ENCODE measurements at places on chromosomes 2 and 18. TPM values are rescaled to one million over a fixed set of nuclear protein-coding genes. Genes with fewer than 3 reads are reported as not detected.

UGT1A8 gene
- not detected for total RNA-seq

GRCh38 chr18:38648179-38648578, 1082.6 kb upstream of the CELF4 start:
- no peak for DNase-seq
- no peak overlapping the region for H3K4me3 ChIP-seq
- H3K36me3 ChIP-seq, result no peaks in the 10 kb centered on the region

DNA sequence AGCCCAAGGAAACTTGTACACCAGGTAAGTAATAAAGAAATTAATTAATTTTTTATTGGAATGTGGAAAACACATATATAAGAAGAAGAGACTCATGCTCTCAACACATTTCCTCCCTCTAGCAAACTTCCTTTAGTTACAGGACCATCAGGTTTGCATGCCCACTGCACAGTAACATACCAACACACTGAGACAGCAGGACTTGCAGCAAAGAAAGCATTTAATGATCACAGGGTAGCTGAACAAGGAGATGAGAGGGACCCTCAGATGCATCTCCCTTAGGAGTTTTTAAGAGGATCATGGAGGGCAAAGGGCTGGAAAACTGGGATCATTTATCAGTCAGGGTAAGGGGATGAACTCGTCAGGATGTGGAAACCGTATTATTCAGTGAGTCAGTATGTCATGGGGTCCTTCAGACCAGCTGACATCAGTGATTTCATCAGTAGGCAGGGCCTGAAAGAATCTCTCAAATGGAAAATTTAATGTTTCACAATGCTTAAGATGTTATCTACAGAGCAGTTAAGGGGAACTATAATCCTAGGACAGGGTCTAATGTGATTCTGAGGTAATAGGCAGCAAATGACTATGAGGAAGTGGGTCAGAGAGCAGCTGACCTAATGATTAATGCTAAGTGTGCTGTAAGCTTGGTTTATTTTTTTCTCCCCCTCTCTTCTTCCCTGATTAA, 193.8 kb upstream of the RND3 start:
- H3K27ac ChIP-seq, result peak overlapping the region; percentile 62
- no peaks in the 10 kb centered on the region for H3K27me3 ChIP-seq
- H3K36me3 ChIP-seq, result no peaks in the 10 kb centered on the region

CYP27C1 gene
- total RNA-seq, result 0.29 TPM

GKN2 gene
- total RNA-seq, result not detected

DNA sequence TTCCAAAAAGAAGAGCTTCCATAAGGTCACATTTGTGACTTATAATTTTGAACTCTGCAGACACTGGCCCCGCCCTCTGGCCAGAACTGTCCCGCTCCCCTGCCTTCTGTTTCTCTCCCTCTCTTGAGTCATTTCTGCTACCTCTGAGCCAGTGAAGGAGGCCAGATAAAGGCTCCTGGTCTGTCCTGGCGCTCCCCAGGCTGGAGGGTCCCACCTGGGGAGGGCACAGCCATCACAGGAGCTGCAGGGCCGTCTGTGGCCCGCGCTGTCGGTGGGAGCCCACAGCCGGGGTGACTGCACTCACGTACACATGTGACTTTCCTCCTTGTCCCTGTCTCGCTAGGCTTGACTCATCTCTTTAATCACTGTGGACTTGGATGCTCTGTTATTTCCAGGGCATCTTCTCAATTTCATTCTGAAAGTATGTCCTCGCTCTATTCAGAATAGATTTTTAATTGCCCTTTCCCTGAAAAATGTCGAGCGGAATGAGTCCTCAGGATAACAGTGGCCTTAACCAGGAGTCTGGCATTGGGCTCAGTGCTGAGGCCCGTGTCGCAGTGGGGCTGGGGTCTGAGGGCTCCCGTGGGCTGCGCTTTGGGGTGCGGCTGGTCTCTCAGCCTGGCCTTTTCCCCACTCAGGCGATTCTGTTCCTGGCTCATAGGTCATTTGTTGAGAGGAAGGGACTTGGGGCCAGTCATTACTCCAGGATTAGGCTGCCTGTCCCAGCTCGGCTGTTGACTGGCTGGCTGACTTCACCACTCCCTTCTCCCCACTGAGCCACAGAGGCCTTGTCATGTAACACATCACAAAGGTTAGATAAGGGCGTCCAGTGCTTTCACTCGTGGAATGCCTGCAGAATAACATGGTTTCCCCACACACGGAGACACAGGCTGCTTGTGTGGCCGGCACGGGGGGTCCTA, 34.5 kb downstream of the KLHL29 start:
- H3K27ac ChIP-seq, result no peak overlapping the region
- no peak for DNase-seq
- no peaks in the 10 kb centered on the region for H3K36me3 ChIP-seq
- H3K4me3 ChIP-seq, result no peak overlapping the region
- H3K4me1 ChIP-seq, result no peaks in the 10 kb centered on the region

DNA sequence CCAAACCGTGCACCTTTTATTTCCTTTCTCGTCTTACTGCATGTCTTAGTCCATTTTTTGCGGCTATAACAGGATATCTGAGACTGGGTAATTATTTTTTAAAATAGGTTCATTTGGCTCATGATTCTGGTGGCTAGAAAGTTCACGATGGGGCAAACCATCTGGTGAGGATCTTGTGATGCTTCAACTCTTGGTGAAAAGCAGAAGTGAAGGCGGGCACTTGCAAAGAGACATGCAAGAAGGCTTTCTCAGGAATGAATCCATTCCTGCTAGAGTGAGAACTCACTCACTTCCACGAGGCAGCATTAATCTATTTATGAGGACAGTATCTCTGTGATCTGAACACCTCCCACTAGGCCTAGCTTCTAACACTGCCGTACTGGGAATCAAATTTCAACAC, 327.1 kb upstream of the RBMS1 start:
- no peaks in the 10 kb centered on the region for H3K36me3 ChIP-seq
- DNase-seq, result no peak
- H3K27me3 ChIP-seq, result no peaks in the 10 kb centered on the region
- no peak overlapping the region for H3K4me3 ChIP-seq
- no peak overlapping the region for H3K27ac ChIP-seq

GRCh38 chr2:63189026-63189425, 138.4 kb downstream of the OTX1 start:
- H3K4me3 ChIP-seq, result no peak overlapping the region
- H3K27me3 ChIP-seq, result no peaks in the 10 kb centered on the region
- no peaks in the 10 kb centered on the region for H3K4me1 ChIP-seq
- no peak overlapping the region for H3K27ac ChIP-seq

GAD1 gene
- total RNA-seq, result 0.66 TPM

- H3K4me1 ChIP-seq, result no peaks in the 10 kb centered on the region
- DNase-seq, result no peak
- H3K36me3 ChIP-seq, result no peaks in the 10 kb centered on the region
- no peak overlapping the region for H3K4me3 ChIP-seq
- no peak overlapping the region for H3K27ac ChIP-seq
- H3K27me3 ChIP-seq, result no peaks in the 10 kb centered on the region
Observed at GRCh38 chr18:10927286-10927992, 221.9 kb downstream of the PIEZO2 start.

DNA sequence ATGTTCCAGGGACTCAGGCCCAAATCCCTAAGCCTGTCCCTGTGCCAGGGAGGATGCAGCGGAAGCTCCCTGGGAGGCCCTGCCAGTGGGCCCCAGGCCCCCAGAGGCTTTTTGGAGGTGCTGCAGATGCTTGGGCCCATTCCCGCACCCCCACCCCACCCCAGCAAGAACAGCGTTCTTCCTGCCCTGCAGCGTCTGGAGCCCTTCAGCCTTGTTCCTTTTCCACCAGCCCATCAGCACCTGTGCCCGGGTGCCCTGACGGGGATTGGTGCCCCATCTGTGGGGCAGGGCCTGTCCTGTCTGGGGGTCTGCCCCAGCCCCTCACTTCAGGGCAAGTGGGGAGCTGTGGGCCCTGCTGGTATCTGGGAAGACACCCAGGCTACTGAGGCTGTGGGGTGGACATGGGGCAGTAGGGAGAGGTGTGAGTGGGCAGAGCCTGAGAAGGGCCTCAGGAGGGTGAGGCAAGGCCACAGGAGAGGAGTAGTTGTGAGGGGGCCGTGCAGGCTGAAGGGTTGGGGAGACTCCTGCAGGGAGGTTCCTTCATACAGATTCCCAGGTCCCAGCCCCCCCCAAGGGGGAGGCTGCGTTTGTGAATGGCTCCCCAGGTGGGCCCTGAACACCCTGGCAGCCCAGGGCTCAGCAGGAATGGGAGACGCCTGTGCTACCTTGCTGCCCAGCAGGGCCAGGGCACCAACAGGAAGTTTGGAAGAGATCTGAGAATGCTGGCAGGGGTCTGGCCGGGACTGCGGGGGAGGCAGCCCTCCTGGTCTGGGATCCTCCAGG, 2.4 kb downstream of the RNPEPL1 start:
- no peaks in the 10 kb centered on the region for H3K27me3 ChIP-seq
- no peaks in the 10 kb centered on the region for H3K36me3 ChIP-seq
- H3K4me1 ChIP-seq, result peaks cover 13% of the 10 kb centered on the region
- H3K4me3 ChIP-seq, result no peak overlapping the region
- H3K27ac ChIP-seq, result no peak overlapping the region

PLEK gene
- total RNA-seq, result 20.5 TPM

DNA sequence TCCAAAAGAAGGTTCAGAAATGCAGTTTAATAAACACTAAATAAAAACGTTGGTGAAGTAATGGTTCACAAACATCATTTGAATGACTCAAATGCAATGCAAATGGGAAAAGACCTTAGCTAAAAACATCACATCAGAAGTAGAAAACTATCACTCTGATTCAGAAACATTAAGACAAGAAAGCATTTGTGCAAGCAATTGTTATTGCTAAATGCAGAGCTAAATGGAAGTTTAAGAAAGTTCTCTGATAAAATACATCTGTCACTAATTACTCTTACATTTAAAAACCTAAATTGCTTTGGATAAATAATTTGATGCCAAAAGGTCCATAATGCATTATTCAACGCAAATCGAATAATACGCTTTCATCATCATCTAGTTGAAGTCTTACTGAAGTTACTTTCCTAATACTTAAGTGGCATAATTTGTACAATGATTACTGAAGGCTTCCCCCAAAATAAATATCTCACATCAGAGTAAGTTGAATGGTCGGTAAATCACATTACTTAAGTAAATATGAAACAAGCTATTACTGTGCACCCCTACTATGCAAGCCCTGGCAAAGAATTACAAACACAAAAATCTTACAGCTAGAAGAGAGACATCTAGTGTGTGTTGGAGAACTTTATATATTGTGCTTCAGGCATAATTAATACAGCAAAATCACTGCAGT, 105.7 kb upstream of the KCTD1 start:
- H3K36me3 ChIP-seq, result no peaks in the 10 kb centered on the region
- no peak overlapping the region for H3K27ac ChIP-seq
- H3K4me3 ChIP-seq, result no peak overlapping the region
- no peaks in the 10 kb centered on the region for H3K27me3 ChIP-seq
- no peaks in the 10 kb centered on the region for H3K4me1 ChIP-seq

- H3K4me1 ChIP-seq, result no peaks in the 10 kb centered on the region
- H3K27ac ChIP-seq, result no peak overlapping the region
Observed at GRCh38 chr2:26555246-26556133, 77.6 kb upstream of the OTOF start.

GRCh38 chr2:184599054-184599871, 934 bp downstream of the ZNF804A start:
- no peaks in the 10 kb centered on the region for H3K4me1 ChIP-seq
- H3K27ac ChIP-seq, result no peak overlapping the region
- H3K36me3 ChIP-seq, result no peaks in the 10 kb centered on the region
- H3K27me3 ChIP-seq, result peaks cover 15% of the 10 kb centered on the region
- no peak for DNase-seq

DNA sequence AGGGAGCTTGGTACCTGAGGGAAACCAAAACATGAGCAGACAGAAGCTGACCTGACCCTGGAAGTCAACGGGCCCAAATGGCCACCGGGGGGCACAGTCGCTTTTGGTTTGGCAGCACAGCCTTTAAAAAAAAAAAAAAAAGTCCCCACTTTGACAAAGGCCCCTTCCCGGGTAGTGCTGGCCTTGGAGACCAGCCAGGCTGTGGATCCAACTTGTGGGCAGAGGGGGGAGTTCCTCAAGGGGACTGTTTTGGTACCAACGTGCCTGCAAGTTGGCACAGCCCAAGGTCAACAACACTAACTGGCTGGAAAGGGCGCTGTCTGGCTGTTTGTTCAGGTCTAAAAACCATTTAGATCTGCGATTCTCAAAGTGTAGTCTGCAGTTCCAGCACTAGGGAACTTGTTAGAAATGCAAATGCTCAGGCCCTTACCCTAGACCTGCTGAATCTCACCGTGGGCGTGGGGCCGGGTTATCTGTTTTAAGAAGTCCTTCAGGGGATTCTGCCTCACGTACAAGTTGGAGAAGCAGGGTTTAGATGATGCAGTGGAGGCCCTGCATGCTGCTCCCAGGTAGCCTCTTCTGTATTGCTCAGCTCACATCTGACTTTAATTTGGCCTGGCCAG, 83.0 kb downstream of the LPIN1 start:
- DNase-seq, result peak; percentile 56
- no peaks in the 10 kb centered on the region for H3K27me3 ChIP-seq
- H3K4me1 ChIP-seq, result no peaks in the 10 kb centered on the region
- peak overlapping the region; percentile 59 for H3K4me3 ChIP-seq

DNA sequence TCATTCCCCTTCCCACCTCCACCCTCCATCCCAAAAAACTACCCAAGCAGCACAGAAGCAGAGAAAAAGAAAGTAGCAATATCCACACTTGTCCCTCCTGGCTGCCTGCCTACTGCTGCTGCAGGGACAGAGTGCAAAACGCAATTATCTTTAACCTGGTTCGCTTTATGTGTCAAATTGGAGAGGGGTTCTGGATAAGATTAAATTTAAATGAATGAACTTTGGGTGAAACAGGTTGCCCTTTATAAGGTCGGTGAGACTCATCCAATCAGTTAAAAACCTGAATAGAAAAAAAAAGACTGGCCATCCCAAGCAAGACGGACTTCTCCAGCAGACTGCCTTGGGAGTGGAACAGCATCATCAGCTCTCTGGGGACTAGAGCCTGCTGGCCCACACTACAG, 62.6 kb downstream of the ANKRD44 start:
- no peaks in the 10 kb centered on the region for H3K36me3 ChIP-seq
- DNase-seq, result no peak
- no peak overlapping the region for H3K4me3 ChIP-seq
- H3K4me1 ChIP-seq, result no peaks in the 10 kb centered on the region

GRCh38 chr2:68434981-68435380, 32.1 kb downstream of the FBXO48 start:
- H3K4me3 ChIP-seq, result no peak overlapping the region
- H3K27me3 ChIP-seq, result no peaks in the 10 kb centered on the region
- no peaks in the 10 kb centered on the region for H3K4me1 ChIP-seq
- H3K36me3 ChIP-seq, result no peaks in the 10 kb centered on the region
- H3K27ac ChIP-seq, result no peak overlapping the region

GRCh38 chr2:145380436-145381017, 860.6 kb upstream of the ZEB2 start:
- no peak overlapping the region for H3K4me3 ChIP-seq
- no peaks in the 10 kb centered on the region for H3K4me1 ChIP-seq
- H3K36me3 ChIP-seq, result no peaks in the 10 kb centered on the region
- no peak overlapping the region for H3K27ac ChIP-seq

- no peaks in the 10 kb centered on the region for H3K4me1 ChIP-seq
- H3K36me3 ChIP-seq, result no peaks in the 10 kb centered on the region
- no peak overlapping the region for H3K4me3 ChIP-seq
- no peak overlapping the region for H3K27ac ChIP-seq
Observed at GRCh38 chr2:184780944-184781343, 182.6 kb downstream of the ZNF804A start.

Measured in breast epithelium (tissue), 4 donors.